SHP77 treated with DMSO at 0.1 percent for 48 hours (cell line): ENCODE measurements at places on chromosomes 12 and 14.

DNA sequence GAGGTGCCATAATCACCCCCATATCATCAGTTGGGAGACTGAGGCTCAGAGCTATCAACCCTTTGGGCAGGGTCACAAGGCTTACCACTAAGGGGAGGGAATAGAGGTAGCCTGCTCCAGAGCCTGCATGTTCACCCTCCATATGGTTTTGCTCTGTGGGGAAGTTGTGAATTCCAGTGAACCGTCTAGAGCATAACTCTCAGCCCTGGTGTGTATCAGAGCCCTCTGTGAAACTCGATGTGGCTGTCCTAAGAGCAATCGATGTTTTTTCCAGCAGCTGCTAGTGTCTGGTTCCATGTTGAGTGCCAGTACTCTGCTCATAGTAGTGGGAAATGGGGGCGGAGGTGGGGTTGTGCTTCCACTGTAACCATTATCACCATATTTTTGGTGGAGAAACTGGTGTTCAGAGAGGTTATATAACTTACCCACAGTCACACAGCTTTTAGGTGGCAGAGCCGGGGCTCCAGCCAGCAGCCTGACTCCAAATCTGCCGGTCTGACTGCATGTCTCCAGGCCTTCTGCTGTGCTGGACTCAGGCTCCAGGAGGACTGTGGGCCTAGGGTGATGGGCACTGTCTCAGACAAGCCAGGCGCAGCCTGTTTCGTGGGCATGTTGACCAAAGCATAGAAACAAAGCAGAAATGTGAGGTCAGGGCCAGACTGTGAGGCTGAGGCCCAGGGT is 104.2 kb downstream of the ADCK1 start:
- DNase-seq, result no peak

- no peak for DNase-seq
Observed at GRCh38 chr14:89137526-89138163, 279.4 kb downstream of the FOXN3 start.

DNA sequence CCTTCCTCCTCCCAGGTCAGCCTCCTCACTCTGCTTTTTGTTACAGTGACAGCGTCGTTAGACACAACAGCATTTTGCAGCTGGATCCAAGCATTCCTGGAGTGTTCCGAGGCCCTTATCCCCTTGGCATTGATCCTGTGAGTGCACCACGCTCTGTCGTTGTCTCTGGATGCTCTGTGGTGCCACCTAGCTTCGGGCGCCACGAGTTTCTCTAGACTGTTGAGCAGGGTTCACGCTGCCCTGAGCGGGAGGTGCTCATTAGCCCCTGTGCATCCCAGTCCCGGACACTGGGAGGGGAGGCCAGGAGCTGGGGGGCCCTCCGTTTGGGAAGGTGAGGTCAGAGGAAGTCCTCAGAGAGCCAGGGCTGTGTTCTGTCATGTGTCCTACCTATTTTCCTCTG is 17.3 kb upstream of the DNAH10 start:
- DNase-seq, result no peak

- no peak for DNase-seq
Observed at GRCh38 chr12:112216223-112216622, 90.9 kb downstream of the TRAFD1 start.

DNA sequence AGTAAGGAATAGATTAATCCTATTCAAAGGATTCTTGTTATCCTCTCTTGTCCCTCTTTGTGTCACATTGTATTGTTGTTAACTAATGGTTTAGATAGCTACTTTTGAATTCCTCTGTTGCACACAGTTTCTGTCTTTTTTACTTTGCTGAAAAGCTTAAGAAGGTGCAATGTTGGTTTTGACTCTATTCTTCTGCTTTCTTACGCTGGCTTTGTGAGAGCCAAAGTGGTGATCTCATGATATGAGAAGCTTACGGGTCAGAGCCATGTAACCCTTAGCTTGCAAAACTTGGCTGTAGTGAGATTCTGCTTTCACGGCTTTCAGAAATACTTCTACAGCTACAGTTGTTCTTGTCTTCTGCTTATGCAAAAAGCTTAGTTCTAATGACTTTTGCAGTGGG is 239.7 kb downstream of the TRHDE start:
- no peak for DNase-seq

DNA sequence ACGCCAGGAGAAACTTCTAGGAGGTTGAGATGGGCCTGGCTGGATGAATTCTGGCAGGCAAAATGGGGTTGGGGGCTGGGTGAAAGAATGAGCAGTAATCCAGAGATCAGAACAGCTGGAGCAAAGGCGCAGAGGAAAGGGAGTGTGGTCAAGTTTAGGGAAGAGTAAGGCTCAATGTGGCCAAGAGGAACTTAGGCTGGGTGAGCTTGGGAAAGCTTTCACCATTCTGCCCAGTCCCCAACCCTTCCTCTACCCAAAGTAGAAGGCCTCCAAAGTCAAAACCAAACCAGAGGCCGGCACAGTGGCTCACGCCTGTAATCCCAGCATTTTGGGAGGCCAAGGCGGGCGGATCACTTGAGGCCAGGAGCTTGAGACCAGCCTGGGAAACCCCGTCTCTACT is 10.2 kb upstream of the RABGGTA start:
- DNase-seq, result no peak

- DNase-seq, result no peak
Observed at GRCh38 chr12:75944097-75944904, 87.3 kb downstream of the PHLDA1 start.

DNA sequence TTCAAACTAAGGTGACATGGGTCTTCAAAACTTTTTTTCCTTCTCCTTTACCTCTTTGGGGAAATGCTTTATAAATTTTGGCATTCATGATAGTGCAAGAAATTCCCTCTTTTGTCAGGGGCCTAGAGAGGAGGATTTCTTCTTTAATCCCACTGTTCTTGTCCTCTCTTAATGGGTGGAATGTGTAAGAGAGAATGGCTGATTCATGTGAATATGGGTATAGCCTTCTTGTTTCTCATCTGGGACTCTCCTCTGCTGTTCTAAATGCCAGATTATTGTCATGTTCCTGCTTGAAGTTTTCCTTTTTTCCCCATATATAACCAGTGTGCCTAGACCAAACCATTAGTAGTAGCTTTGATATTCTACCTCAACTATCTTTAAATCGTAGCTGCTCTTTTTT is 46.7 kb downstream of the SLC38A4 start:
- no peak for DNase-seq

DNA sequence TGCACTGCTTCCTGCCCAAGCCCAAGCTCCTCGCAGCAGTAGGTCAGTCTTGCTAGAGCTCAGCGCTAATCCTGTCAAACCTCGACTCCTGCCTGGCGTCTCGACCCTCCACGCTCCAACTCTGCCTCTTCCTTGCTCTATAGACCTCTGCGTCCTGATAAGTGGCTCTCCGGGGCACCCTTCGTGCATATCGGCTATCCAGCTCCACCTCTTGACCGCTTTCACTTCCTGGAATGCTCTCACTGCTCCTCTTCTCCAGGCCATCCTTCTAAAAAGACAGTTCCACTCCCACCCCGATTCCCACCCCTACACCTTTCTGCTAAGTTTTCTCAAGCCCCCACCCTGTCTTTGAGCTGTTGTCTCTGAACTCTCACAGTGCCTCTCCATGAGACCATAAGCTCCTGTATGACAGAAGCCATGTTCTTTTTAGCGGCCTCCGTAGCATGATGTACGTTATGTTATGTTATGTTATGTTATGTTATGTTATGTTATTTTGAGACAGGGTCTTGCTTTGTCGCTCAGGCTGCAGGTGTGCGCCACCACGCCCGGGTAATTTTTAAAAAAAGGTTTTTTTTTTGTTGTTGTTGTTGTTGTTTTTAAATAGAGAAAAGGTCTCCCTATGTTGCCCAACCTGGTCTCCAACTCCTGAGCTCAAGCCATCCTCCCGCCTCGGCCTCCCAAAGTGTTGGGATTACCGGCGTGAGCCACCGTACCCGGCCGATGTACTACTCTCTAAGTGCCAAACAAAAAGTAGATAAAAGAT is 601 bp downstream of the COX14 start:
- peak; percentile 34 for DNase-seq

DNA sequence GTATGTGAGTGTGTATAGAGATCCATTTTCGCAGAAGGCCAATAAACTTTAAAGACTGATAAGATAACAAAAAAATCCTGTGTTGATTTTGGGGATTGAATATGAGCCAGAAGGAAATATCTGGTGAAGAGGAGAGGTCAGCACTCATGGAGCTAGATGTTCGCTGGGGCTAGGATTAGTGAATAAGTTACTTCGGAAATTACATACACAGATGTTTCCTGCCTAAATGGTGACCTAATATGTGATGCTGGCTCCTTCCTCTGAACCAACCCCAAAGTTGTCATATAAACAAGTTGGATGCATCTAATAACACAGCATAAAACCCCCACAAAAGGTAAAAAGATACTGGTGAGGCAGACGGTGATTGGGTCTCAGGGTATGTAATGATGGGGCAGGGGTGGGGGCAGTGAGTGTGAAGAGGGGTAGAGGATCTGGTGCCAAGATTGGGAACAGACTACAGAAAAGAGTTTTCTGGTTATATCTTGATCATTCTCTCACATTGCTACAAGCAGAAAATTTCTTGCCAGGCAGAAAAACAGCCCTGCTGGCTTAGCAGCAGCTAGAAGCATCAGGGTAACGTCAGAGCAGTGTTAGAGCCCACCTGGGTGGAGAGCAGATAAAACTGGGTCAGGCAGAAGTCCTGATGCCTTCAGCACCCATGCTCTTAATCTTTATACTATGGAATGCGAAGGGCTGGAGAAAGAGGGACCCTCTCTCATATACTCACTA is 140.4 kb upstream of the GZMB start:
- DNase-seq, result no peak

GRCh38 chr14:55454264-55455002 is 14.0 kb upstream of the TBPL2 start:
- DNase-seq, result peak; percentile 61

GRCh38 chr12:51528852-51529650 is 62.0 kb upstream of the SCN8A start:
- no peak for DNase-seq

GRCh38 chr12:125890971-125891370 is 825.7 kb downstream of the AACS start:
- no peak for DNase-seq

GRCh38 chr12:112671564-112671963 is 120.0 kb upstream of the RPH3A start:
- DNase-seq, result no peak

GRCh38 chr12:115923851-115924250 is 353.6 kb downstream of the MED13L start:
- no peak for DNase-seq

- DNase-seq, result no peak
Observed at GRCh38 chr14:97113339-97113738, 316.2 kb downstream of the VRK1 start.
